ENCODE measurements at places on chromosomes 5 and 9.

DNA sequence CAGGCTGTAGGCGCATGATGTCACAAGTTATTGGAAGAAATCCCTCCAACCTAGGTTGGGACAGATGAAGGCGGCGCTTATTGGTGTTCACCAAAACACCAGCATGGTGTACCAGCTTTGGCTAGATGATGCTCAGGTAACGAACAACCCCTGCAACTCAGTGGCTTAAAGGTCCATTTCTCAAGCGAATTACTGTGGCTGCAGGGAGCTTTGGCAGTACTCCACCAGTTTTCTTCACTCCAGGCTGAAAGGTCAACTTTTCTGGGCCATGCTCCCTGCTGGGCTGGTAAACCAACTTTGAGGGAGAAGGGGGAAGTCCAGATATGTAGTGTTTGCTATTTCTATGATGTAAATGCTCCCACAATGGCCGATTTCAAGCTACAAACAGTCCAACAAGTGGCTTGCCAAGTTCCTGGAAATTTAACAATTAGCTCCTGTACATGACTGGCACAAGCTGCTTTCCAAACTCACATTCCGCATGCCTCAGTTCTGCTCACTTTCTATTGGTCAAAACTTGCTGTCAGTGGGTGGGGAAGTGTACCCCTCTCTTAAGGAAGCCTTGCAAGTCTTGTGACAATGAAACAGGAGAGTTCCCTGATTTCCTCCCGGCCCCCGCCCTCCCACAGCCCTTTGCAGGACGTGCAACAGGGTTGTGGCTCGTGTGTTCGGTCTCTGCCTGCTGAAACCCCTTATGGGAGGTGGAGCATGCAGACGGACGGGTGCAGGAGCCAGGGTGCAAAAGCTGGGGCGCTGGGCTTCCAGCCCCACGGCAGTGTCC, 588 bp upstream of the ZBED3 start:
- no peak for DNase-seq

DNA sequence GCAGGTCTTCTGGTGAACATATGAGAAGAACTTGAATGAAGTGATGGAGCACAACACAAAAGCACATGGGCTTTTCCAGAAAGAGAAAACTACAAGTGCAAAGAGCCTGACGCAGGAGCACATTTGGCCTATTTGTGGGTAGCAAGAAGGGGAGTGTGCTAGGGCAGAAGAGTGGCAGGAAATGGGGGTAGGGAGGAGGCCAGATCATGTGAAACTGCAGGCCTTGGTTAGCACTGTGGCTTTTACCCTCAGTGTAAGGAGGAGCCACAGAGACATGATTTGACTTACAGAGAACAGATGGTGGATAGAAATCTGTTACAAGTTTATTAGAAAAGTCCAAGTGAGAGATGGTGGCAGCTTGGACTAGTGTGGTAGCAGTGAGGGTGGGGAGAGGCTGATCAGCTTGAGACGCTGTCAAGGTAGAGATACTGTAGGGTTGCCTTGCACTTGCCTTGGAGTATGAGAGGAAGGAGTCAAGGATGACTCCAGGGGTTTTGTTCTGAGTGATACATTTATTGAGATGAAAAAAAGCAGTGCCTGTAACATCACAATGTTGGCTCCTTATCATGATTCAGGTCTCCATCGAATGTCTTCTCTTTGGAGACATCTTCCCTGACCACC, 126.7 kb downstream of the PPP2R2B start:
- DNase-seq: no peak

DNA sequence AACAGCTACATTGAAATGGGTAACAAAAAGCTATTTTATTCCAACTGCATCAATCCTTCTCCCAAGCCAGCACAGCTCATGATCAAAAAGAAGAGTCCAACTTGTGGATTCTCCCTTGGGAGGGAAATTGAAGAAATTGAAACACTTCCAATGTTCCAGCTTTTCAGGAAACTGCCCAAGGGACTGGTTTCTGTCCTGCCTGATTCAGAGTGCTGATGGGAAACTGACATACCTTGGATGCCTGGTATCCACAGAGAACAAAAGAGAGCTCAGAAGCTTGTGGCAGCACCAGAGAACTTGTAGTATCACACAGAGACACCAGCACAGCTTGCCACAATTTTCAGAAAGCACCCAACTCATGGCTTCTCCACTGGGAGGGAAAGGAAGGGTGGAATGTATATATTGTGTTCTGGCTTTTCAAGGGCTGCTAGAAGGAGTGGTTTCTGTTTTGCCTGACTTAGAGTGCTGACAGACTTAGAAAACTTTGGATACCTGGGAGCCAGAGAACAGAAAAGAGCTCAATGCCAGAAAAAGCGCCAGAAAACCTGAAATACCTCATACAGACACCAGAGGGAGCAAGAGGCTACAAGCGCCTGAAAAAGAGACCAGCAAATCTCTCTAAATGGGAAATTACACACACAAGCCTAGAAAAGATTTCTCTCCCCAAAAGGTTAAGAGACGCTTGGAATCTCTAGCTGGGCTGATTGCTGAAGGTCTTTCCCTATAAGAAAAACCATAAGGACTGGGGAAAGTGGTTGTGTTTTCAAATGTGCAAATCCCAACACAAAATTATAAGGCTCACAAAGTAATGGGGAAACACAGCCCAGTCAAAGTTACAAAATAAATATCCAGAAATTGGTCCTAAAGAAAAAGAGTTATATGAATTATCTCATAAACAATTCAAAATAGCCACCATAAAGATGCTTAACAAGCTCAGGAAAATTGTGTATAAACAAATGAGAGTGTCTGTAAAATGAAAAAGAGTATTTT, 178.8 kb downstream of the SPOCK1 start:
- peak; percentile 73 for DNase-seq

- DNase-seq: peak; percentile 87
Observed at GRCh38 chr5:41371738-41372137, 138.7 kb downstream of the PLCXD3 start.

- DNase-seq: no peak
Observed at GRCh38 chr5:23302438-23302837, 205.0 kb upstream of the PRDM9 start.

DNA sequence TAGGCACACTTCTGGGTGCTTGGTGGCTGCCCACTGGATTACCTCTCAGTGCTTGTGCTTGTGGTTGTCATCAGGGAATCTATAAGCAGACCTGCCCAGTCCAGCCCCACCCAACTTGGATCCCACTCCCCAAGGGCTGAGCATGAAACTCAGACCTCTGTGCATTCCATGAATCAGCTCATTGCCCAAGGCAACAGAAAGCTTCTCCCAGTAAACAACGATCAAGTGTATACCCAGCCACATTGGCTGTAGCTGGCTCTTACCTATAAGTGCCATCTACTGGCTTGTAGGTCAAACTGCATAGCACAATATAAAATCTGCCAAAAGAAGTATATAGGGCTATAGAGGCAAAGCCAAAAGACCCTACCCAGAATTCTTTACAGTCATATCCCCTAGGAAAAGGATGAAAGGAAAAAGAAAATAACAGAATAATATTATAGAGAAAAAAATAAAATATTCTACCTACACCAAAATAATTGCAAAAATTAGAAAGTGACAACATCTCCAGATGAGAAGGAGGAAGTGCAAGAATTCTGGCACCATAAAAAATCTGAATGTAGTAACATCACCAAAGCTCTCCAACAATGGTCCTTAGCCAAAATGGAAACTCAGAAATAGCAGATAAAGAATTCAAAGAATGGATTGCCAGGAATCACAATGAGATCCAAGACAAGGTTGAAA, 321.0 kb upstream of the TRPC7 start:
- peak; percentile 54 for DNase-seq

DNA sequence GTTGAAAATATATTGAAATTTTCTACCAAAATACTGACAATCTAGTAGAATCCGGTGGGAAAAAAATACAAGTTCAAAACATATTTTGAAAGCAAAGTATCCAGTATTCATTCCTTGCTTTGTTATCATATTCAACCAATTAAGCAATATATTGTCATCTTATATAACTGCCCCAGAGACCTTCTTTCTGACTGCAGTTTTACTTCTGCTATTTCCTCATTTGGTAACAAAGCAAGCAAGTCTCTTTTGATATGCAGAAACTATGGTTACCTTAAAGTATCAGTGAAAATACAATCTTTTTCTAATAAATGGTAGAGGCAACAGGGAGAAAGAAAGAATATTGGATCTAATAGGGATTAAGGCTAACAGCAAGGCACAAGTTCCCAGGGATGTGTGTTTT, 663.7 kb upstream of the MEF2C start:
- DNase-seq: no peak

Data from EL (cell line).